ENCODE measurements at places on chromosomes 6 and 20.
A peak's percentile ranks its signal among the peaks of the same experiment; 100 is the strongest.

DNA sequence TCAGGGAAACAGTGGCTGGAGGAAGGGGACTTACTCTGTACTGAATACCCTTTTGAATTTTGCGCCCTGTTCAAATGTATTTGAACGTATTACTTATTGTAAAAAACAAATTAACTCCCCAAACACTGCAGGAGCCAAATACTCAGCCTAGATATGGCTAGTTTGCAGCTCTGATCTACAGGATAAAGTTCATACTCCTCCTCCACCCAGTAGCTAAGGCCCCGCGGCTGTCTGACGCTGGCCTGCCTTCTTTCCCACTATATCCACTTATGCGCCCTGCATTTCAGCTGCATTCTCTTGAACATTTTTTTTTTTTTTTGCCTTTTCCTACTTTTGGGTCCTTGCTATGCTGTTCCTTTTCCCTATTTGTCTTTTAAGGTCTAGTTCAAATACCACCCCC, 6.5 kb downstream of the GSS start:
- DNase-seq, result no peak

GRCh38 chr6:41306187-41306854, 19.8 kb upstream of the TREM1 start:
- DNase-seq, result no peak

GRCh38 chr6:33694401-33694931, 17.0 kb downstream of the UQCC2 start:
- peak; percentile 34 for DNase-seq

DNA sequence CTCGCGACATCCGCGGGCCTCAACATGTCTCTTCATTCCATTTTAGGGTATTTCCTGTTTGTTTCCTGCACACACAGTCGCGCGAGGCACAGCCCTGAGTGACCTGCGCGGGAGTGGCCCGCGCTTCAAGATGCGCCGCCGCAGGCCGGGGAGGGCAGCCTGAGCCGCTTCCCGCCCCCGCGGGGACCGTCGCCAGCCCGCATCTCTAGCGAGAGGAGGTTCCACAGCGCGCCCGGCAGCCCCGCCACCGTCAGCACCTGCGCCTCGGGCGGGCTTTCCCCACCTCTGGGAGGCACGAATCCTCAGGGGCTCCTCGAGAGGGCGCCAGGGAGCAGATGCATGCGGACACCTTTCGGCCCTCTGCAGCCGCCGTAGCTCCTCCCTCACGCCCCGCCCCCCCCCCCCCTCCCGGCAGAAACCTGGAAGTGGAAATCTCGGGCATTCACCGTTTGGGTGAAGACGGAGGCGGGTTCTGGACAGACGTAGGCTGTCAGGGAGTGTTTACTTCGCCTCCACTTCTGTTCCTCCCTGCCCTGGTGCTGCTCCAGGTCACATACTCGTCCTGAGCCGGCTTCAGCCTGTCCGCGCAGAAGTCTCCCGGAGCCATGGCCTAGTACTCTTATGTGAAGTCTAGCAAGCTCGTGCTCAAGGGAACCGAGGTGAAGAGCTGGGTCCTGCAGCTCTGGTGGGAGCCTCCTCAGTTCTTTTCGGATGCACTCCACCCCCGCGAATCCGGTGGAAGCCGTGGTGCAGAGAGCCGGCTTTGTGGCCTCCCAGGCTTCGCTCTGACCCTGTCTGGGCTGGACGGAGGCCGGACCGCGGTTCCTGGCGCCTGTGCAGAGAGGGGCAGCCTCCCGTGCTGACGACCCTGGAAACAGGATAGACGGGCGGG, 880.5 kb upstream of the DEFB115 start:
- peak; percentile 94 for DNase-seq
